Adipocyte (in vitro differentiated cells): ENCODE measurements at places on chromosomes 13 and 19.

DNA sequence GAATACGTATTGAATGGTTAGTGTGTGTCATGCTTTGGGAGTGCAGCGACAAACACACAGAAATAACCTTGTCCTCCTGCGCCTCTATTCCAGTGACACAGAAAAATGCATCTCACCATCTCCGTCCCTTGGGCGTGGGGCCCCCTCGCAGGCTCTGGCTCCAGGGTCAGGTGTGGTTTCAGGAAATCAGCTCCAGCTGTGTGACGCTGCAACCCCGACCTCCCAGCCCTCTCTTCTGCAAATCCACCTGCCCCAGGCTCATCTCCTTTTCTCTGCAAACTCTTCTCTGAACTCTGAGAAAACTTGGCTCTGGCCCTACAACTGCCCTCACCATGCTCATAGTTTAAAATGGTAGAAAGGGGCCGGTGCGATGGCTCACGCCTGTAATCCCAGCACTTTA is 51.3 kb upstream of the ZNF536 start:
- DNase-seq = no peak

- DNase-seq = peak; percentile 67
Measured at GRCh38 chr19:2477732-2478191, 1.8 kb downstream of the GADD45B start.

DNA sequence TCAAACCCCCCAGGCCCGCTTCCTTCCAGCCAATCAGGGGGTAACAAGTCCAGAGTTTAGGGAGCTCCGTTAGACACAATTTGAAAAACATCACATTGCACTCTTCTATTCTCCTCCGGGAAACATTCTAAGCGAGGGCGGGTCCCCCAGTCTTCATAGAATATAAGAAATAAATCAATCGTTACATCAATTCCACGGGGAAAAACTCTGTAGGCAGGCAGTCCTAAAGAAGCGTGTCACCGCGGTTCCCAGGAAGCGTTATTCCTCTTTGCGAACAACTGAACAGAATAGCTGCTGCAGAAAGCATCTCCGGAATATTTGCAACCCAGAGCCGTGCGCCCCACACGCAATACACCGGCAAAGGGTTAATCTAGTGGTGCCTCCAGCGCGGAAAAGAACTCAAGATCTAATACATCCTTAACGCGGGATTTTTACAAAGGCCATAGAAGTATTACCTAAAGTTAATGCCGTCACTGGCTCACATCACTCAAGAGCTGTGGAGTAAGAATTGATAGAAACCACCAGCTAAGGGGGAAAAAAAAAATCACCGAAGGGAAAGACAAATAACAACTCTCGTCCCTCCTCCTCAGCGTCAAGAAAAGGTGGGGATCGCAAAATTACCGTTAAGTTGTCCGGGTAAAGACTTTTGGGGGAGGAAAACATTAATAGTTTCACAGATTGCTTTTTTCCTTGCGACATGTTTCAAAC is 65.1 kb downstream of the KCNRG start:
- DNase-seq = peak; percentile 71

- DNase-seq = no peak
Measured at GRCh38 chr13:74258961-74259360, 124.8 kb upstream of the KLF12 start.

DNA sequence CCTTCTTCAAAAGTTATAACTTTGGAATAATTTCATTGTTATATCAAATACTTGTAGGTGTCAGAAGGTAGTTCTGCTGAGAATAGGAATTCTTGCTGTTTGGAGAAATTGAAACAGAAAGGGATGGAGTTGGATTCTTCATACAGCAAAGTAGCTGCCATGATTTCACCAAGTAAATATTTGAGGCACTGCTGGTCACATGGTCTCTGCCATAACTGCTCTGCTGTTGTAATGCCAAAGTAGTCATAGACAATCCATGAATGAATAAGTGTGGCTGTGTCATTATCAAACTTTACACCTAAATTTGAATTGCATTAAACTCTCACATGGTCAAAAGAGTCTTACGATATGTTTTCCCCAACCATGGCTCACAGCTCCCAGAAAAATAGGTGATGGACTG is 308.6 kb downstream of the GPC6 start:
- peak; percentile 34 for DNase-seq

- DNase-seq = no peak
Measured at GRCh38 chr19:31226151-31226935, 122.9 kb downstream of the TSHZ3 start.

DNA sequence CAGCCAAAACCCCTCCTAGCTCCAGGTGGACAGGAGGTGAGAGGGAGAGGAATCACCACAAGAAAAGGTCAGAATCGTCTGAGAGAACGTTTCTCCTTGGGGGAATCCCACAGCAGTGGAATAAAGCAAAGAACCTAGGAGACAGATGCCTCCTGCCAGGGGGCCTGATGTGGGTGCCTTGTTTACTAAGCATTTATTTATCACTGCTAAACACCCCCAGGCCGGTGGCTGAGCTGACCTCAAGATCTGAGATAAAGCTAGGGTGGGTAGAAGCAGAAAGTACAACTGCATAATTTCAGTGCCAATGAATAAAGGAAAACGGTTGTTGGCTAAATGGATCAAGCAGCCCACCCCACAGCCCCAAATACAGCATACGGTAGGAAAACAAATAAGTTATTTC is 33.9 kb upstream of the ATP11A start:
- no peak for DNase-seq
